ENCODE measurements at places on chromosomes 13 and 19.

DNA sequence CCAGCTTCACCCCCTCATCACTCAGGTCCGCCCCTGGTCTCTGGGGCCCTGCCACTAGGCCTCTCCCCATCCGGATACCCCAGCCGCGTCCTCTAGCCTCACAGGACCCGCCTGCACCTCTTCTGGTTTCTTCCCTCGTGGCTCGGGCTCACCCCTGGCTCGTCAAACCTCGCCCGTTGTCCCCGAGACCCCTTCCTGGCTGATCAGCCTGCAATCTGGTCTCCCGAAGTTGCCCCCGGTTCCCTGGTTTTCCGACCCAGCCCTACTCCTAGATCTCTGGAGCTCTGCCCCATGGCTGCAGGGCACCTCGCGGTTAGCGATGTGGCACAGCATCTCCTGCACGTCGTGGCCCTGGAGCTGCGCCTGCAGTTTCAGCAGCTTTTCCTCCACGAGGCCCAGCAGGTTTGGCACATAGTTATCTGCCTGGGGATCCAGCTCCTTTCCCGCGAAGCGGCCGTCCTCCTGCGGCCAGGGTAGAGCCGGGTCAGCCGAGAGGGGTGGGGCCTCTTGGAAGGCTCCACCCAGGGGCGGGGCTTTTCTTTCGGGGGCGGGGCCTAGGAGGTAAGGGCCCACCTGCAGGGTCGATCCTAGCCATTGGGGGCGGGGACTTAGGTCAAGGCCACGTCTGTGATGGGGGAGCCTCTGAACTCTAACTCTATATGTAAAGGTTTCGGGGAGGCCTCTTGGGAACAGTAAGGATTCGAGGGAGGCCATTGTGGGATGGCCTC lies 2.4 kb upstream of the RGL3 start:
- DNase-seq = peak; percentile 32

DNA sequence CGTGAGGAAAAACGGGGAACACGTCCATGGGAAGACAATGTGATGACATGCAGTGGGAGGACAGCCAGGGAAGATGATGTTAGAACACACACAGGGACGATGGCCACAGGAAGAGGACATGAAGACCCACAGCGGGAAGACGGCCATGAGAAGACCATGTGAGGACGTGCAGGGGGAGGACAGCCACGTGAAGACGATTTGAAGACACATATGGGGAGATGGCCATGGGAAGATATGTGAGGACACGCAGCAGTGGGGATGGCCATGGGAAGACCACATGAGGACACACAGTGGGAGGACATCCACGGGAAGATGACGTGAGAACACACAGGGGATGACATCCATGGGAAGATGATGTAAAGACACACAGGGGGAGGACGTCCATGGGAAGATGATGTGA lies 83.8 kb downstream of the UQCRFS1 start:
- no peak for DNase-seq

- no peak for DNase-seq
These were observed 220.5 kb downstream of the RBM26 start for GRCh38 chr13:79185580-79185979.

DNA sequence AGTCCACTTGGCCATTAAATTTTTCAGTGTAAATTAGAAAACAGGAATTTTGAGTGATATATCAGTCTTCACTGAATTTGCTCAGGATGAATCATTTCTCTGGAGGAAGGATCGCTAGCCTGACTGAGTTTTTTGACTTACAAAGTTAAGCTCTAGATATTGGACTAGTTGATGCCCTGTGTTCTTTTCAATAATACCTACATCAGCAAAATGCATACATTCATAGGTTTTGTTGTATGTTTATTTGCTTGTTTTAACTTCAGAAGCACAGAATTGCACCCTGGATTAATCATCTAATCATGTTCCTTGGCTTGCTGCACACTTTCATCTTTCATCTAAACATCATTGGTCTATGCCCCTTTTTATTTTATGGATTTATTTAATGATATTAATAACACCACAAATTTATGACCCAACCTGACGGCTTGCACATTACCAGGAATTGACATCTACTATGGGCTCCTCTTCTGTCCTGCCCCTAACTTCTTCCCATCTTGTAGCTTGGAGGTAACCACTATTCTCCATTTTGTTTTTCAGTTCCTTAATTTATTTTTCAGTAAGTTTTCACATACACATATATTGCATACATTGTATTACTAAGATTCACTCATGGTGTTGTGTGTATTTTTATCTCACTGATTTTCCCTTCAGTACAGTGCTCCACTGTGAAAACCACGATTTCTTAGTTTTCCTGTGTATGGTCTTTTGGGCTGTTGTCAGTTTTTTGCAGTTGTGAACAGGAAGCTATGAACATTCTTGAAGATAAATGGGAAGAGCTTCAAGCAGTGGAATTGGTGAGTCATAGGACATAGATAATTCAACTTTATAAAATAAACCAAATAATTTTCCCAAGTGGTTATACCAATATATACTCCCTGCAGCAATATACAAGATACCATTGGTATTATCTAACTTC lies 23.3 kb downstream of the COMMD6 start:
- no peak for DNase-seq

DNA sequence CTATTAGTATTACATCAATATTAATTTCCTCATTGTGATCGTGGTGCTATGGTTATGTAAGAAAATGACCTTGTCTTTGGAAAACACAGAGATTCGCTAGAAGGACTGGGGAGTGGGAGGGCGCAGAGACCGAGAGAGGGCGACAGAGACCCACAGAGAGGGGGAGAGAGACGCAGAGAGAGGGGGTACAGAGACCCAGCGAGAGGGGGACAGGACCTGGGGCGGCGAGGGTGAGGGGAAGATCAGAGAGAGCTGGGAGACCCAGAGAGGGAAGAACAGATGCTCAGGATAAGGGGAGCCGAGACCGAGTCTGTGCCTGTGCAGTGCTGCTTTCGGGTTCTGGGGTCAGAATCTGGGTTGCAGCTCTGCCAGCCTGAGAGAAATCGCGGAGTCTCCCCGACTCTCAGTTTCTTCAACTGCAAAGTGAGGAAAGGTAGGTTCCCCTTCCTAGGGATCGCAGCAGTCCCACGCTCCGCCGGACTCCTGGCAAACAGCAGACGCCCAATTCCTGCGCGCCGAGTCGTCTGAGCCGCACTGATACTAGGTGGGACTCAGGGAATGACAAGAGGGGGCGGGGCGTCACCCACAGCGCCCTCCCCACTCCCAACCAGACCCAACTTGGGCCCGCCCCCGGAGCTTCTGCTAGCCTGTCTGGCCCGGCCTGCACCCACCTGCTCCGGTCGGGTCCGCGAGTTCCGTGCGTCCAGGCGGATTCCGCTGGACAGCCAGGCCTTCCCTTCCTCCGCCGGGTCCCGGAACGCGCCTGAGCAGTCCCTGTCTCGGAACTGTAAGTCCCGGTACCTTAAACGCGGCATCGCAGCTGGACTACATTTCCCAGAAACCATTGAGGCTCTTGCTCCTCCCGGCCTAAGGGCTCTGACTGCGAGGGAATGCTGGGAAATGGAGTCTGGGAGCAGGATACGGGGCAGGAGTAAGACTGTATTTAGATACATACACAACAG lies 15.3 kb downstream of the IZUMO2 start:
- peak; percentile 61 for DNase-seq

DNA sequence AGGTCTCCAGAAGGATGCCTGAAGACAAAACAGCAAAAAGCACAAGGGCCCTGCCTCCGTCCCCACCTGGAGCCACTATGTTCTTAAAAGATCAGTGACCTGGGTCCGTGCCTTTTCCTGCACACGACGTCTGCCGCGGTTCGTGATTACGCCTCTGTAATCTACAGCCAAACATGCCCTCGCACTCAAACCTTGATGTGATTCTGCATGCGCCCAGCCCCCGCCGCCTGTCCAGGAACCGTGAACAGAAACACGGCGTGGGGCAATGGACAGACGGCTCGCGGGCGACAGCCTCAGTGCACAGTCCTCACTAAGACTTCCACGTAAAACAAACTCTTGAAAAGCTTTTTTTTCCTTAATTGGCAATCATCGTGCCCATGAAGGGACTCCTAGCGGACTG lies 15.5 kb downstream of the C13orf46 start:
- no peak for DNase-seq

GRCh38 chr19:4914736-4915501 lies 5.6 kb downstream of the UHRF1 start:
- peak; percentile 78 for DNase-seq

DNA sequence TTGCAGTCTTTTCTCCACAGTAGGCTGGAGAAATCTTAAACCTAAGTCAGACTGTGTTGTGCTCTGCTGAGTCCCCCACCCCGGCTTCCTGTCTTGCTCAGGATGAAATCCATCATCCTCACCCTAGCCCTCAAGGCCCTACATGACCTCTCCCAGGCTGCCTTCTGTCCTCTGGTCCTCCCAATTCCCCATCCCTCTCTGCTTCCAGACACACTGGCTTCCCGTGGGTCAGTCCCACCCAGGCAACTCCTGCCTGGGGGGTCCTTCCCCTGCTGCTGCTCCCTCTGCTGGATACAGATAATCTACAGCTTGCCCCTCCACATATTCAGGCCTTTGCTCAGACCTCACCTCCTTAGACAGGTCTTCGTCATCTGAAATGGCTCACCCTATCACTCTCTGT lies 18.4 kb upstream of the CBY2 start:
- no peak for DNase-seq

DNA sequence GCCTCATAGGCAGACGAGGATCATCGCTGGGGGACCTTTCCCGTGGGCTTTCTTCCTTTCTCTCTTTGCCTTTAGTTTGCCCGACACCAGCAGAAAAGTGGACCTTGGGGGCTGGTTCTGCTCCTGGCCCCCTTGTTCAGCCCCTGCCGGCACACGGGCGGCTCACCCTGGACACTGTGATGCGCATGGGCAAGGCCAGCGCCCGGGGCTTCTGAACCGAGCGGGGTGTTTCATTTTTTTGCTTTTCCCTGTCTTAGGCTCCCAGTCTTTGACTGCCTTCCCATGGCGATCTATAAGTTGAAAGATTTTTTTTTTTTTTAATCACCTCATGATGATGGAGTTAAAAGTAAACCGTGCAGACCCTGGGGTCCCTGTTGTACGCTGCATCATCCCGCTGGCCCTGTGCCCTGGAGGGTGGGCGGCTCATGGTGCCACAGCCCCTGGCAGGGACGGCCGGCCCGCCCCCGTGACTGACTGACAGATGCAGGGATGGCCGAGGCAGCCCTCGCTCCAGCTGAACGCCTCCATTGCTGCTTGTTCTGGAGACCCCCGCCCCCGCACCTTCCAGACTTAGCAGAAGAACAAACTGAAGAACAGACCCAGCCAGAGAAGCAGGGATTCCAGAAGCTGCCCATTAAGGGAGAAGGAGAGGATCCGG lies 9.6 kb downstream of the TSSK6 start:
- DNase-seq = no peak

DNA sequence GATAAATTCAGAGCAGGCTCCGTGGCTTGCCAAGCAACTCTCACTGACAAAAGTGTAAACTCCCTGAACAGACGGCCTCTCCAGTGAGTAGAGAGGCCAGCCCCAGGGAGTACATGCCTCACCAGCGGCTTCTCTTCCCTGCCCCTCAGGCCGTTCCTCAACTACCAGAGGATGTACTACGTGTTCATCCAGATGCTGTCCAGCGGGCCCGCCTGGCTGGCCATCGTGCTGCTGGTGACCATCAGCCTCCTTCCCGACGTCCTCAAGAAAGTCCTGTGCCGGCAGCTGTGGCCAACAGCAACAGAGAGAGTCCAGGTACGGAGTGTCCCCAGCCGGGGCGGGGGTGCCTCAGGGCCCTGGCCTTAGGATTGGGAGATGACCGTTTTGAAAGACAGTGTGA lies 93.4 kb upstream of the MCF2L start:
- no peak for DNase-seq

- no peak for DNase-seq
These were observed 1677.1 kb downstream of the OLFM4 start for GRCh38 chr13:54705738-54706137.

DNA sequence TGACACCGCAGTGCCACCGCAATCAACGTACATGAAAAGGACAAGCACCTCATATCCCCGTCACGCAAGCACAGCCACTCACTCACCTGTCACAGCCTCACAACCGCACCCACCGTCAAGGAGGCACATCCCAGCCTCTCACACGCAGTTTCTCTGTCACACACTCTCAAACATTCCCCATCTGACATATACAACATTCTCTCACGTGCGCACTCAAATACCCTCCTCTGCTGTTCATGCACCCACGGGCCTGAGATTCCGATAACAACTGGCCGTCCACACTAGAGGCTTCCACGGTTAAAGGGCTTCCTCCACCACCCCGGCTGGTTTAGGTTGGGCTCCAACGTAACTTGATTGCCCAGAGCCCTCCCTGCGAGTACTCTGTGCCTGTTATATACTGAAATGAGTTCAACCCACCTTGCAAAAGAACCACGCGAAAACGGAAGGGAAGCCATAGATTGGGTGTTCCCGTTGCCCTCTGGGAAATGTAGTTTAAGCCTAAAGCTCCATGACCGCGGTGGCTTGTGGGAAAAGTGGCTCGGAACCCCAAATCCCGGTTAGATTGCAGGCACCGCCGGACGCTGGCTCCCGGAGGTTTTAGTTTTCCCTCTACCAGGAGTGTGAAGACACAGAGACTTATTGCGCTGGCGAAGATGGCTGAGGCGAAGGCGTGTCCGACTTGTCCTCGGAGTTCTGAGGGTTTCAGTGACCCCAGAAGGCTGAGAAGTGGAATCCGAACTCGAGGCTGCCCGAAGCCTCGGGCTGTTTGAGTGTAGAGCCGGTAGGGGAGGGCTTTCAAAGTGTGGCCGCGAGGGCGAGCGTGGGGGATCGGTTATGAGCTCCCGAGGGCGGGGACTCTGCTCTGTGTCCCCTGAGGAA lies at the start of gene ZNF573:
Gene ZNF573, minus strand, starts transcription at position 460 of the 879 bp plus-strand sequence. CDS start 5,857 bp downstream, outside the sequence.
- peak; percentile 71 for DNase-seq

- DNase-seq = no peak
These were observed 11.9 kb upstream of the NOTCH3 start for GRCh38 chr19:15212711-15213110.

DNA sequence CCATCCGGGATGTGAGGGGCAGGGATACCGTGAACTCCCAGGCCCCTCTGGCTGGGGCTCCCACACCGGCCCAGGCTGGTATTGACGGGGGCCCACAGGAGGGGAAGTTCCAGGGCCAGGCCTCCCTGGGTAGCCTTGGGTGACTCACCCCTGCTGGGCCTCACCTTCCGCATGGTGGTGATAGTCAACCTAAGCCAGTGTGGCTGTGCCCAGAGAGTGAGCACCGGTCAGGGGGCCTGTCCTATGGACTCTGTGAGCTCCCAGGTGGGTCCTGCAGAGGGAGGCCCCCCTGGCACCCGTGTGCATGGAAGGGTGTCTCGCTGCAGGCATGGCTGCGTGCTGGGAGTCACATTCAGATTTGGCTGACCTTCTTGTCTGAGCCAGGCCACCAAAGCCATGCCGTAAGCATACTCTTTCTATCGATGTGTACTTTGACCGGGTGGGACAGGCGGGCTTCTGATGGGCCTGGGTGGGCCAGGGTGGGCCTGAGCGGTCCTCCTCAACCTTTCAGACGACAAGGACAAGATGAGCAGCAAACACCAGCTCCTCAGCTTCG lies 27.6 kb downstream of the DHX34 start:
- no peak for DNase-seq
